ENCODE measurements at places on chromosomes 13 and 19.
A peak's percentile ranks its signal among the peaks of the same experiment; 100 is the strongest.

GRCh38 chr19:2987797-2988196, 10.4 kb downstream of the TLE6 start:
- no peak for DNase-seq

GRCh38 chr13:102386461-102386860, 15.4 kb downstream of the FGF14 start:
- DNase-seq: no peak

GRCh38 chr19:9793071-9793591, 24.6 kb upstream of the ZNF846 start:
- DNase-seq: peak; percentile 45

DNA sequence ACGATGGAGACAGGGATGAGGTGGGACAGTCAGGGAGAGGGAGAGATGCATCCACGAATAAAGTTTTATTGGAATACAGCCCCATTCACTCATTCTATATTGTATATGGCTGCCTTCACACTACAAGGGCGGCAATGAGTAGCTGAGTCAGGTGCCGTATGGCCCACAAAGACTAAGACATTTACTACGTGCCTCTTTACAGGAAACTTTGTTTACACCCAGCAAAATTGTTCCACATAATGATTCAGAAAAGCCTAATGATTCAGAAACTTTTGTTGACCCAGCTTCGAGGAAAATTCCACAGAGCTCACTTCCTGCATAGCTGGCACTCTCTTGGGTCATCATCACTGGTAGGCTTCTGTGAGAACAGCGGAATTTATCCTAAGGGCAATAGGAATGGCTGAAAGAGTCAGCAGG, 87.3 kb upstream of the PEG3 start:
- DNase-seq: no peak

DNA sequence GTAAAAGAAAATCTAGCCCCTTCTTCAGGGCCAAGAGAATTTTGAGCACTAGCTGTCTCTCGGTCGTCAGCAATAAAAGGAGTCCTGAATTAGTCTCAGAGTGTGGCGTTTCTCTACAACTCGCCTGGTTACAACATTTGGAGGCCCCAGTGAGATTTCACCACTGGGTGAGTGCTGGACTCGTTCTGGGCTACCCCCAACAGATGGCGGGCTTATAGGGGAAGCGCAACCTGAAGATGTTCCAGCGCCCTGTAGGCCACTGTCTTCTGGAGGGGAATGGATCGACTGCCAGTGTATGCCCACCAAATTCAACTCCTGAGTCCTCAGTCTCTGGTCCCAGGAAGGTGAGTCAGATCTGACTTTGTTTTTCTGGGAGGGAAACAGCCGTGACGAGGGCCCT, 11.7 kb upstream of the ZNF181 start:
- DNase-seq: no peak

DNA sequence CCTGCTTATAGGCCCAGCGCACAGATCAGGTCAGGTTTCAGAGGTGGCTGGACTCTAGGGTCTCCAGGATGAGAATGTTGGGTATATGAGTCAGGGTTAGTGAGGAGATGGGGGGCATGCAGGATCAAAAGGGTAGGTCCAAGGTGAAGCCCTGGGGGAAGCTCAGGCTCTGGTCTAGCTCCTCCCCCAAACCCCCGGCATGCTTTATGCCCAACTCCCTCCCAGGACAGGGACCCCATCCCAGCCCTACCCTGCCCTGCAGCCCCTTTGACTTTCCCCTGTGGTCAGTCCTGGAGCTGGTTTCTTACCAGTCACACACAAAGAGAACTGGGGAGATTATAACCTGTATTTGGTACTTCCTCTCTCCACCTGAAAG, 9.8 kb upstream of the CEACAM18 start:
- no peak for DNase-seq

DNA sequence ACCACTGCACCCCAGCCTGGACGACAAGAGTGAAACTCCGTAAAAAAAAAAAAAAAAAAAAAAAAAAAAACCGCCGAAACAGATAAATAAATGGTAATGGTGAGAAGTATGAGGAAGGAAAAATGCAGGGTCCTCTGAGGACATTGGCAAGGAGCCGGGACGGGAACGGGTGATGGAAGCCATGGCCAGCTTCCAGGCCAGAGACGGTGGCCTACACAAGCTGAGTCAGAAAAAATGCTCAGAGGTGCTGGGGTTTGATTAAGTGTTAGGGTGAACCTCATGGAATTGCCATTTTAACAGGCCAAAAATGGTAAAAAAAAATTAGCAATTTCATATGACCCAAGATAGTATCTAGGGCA, 866 bp upstream of the ZSWIM4 start:
- no peak for DNase-seq

- DNase-seq: no peak
Measured at GRCh38 chr19:2387367-2388288, 27.6 kb downstream of the TMPRSS9 start.

GRCh38 chr19:43799502-43800142, 2.6 kb downstream of the LYPD5 start:
- DNase-seq: no peak

DNA sequence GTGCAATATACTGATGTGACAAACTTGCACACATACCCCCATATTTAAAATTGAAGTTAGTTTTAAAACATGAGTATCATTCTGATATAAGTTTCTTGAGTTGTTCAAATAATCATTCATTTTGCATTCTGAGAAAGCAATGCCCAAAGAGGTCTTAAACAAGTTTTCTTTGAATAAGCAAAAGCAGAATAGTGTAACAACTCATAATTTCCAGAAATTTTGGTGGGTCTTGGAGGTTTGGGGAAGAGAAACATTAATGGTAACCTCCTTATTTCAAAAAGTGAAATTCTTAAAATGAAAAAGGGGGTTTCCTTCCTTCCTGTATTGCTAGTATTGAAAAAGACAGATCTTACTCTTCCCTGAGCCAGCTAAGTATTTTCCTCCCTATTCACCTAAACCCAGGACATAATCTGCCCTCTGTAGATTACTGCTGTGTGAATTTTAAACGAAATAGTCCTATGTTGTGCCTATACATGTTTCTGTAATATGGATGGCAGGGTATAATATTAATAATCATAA, 30.4 kb downstream of the SLC25A15 start:
- DNase-seq: no peak

DNA sequence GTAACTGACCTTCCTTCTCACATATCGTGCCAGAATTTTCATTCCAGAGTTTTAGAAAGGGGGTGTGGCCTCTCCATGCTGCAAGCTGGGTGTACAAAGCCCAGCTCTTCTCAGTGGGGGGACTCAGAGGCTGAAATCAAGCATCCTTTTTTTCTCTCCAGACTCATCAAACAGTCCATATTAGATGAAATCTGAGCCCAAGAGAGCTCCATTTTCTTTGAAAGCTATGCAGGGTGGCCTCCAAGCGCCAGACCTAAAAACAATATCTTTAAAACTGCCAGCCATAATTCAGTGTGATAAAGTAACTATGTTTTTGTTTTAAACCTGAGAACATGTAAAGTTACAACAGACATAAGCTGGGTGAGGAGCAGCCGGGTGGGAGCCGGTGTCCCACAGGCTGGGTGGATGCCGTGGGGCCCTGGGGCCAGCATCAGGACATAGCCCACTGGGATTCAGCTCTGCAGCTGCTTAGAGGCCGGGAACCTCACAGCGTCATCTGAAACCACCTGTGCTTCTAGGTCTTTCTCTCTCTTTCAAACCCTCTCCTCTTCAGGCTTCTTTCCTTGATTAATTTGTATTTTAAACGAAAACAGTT, 249.2 kb downstream of the ZNF536 start:
- DNase-seq: no peak

DNA sequence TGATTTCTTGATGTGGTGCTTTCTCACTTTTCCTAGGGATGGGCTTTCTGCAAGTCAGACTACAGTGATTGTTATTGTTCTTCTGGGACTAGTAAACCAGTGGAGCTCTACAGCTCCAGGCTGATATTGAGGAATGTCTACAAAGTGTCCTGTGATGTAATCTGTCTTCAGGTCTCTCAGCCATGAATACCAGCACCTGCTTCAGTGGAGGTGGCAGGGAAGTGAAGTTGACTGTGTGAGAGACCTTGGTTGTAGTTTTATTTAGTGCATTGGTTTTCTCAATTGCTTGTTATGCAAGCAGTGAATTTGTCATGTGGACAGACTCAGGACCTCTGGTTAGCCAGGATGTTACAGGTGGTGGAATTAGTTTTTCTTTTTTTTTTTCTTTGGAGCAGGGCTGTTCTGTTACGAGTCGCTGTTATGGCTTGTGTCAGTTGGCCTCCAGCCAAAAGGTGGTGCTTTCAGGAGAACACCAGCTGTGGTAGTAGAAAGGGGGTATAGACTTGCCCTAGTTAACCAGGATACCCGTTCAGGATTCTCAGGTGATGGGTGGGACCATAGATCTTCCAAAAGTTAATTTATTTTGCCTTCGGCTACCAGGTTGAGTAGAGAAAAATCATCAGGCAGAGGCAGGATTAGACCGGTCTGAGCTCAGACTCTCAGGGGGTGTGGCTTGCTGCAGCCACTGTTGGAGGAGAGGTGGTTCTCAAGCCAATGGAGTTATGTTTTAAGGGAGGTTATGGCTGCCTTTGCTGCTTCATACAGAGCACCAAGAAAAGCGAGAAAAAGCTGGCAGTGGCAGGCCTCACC, 11.9 kb upstream of the ZNF675 start:
- no peak for DNase-seq

DNA sequence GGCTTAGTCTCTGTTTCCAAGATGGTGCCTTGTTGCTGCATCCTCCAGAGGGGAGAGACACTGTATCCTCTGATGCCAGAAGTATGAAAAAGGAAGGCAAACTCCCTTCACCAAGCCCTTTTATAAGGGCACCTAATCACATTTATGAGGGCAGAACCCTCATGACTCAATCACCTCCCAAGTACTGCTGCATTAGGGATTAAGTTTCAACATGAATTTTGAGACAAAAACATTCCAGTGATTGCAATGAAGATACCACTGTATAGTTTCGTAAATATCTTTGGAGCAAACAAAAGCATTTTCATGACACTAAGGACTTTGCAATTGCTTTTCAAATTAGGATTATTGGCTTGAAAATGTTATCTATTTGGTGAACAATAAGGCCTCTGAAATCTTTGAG, 63.8 kb downstream of the RNF17 start:
- no peak for DNase-seq

DNA sequence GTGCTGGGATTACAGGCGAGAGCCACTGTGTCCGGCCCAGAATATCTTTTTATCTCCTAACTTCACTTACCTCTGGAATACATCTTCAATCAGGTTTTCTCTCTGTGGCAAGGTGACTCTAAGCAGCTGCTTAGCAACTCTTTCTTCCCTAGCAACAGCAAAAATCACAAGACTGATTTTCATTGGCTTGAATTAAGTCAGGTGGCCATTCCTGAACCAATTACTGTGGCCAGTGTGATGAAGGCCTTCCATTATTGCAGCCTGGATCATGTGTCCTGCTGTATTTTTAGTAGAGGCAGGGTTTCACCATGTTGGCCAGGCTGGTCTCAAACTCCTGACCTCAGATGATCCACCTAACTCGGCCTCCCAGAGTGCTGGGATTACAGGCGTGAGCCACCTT, 9.0 kb upstream of the LTBP4 start:
- DNase-seq: no peak

- no peak for DNase-seq
Measured at GRCh38 chr19:33821871-33822270, 25.2 kb downstream of the KCTD15 start.

DNA sequence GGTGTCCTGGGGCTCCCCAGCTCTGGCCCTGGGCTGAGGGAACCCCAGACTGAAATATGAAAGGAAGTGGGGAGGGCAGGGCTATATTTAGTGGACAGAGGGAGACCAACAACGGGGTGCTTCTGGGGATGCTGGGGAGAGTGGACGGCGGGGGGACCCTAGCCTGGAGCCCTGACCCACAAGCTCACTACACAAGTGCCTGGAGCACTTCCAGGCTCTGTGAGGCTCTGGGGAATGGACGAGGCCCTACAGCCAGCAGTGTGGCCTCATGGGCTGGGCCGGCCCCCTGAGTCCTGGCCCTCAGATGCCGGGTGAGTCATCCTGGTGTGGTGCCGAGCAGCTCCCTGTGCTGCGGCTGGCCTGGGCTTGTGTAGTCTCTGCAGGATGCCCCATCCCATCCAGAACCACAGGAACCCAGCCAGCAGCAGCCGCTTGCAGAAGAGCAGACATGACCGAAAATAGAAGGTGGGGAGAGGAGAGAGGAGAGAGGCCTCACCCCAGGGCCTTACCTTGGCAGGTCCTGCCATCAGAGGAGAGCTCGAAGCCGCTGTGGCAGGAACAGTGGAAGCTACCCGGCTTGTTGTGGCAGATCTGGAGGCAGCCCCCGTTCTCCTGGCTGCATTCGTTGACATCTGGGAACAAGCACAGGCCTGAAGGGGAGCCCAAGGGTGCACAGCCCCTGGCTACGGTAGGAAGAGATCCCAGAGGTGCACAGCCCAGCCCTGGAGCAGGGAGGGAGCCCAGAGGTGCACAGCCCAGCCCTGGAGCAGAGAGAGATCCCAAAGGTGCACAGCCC, 26.1 kb downstream of the GAS6 start:
- no peak for DNase-seq

GRCh38 chr19:50264483-50265186, 61.2 kb downstream of the MYH14 start:
- no peak for DNase-seq

DNA sequence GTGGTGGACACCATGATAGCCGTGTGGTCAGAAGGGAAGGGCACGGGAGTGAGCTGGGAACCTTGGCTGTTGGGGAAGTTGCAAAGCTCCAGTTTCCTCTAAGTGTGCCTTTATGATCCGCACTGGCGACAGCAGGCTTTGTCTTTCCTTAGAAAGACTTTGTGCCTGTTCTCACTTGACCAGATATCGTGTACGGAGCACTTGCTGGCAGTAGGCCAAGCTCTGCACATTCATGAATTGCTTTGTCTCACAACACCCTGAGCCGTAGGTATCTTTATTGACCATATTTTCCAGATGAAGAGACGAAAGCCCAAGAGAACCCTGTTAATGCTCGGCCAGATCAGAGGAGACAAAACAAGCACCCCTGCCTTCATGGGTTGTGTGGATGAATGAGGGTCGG, 15.1 kb downstream of the CUL4A start:
- no peak for DNase-seq

GRCh38 chr19:39160889-39161672, 35.5 kb downstream of the PAK4 start:
- DNase-seq: no peak

DNA sequence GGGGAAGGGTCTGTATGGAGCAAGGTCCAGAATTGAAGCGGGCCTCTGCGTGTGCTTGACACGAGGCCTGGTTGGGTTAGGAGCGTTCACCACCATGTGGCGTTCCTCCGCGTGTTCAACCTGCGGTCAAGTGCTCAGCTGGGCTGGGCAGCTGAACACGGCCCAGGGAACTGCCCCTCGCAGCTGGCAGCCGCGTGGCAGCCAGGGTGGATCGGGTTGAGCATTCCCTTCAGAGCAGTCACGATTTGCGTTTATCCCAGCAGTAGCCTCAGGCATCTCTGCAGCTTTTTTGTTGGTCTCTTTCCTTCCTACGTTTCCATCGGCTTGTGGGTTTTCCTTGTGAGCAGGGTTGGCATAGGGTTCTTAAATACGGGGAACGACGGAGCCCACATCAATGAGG, 28.7 kb upstream of the F2RL3 start:
- no peak for DNase-seq

- no peak for DNase-seq
Measured at GRCh38 chr19:35320065-35320713, 8.8 kb upstream of the CD22 start.
